ENCODE measurements at places on chromosomes 1 and 21.

DNA sequence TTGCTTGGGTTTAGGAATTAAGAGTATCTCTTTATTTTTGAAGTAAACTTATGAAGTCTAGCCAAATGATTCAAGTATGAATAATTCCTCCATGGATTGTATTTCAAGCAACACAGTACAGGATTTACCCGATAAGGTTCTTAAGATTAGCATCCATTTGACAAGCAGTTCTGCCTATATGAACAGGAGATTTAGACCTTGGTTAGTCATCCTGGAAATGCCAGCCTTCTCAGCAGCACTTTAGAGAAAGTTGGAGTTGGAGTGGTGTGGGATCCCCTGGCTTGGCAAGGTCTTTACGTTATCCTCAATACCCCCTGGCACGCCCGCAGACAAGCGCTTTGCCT is 1.6 kb downstream of the BCAR3 start:
- no peak for DNase-seq

GRCh38 chr21:44549525-44550211 is 1.6 kb downstream of the KRTAP10-2 start:
- peak; percentile 19 for DNase-seq

GRCh38 chr1:233689017-233689747 is 75.3 kb downstream of the KCNK1 start:
- no peak for DNase-seq

GRCh38 chr1:147169840-147170674 is 2.2 kb downstream of the PRKAB2 start:
- DNase-seq, result no peak

- DNase-seq, result no peak
Measured at GRCh38 chr1:175072099-175072951, 4.7 kb downstream of the TNN start.

GRCh38 chr1:15680561-15681348 is 3.4 kb upstream of the PLEKHM2 start:
- DNase-seq, result no peak

GRCh38 chr1:180254854-180255253 is 24.8 kb downstream of the LHX4 start:
- DNase-seq, result no peak

- DNase-seq, result no peak
Measured at GRCh38 chr1:84433258-84434080, 35.2 kb downstream of the DNASE2B start.

DNA sequence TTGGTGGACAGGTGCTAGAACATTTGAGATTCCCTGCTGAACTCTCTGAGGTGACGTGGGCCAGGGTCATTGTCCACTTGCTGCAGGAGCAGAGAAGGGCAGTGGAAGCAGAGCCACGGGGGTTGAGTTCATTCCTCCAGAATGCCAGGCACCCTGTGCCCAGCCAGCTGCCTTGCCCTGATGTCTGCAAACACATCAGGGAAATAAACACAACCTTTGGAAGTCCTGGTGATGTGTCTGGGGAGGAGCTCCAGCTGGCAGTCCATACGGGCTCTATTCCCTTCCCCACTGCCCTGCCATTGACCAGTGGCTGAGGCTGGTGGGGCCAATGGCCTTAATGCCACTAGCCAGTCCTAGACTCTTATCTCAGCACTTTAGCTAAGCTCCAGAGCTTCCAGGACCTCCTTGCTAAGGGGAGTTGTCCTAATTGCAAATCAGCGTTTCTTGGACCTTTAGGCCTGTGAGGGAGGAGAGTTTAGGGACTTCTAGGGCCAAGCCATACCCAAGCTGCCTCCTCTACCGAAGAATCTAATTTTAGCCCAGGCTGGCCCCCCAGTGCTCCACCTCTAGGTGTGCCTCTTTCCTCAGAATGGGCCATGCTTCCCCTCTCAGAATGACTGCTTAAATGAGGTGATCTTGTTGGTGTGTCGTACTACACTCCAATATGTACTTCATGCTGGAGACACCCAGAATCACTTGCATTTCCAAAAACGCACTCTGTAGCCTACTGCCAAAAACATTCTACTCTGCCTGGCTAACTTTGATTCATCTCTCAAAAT is 25.9 kb upstream of the MFSD2A start:
- no peak for DNase-seq

- DNase-seq, result no peak
Measured at GRCh38 chr1:116878804-116879477, 30.8 kb upstream of the PTGFRN start.

GRCh38 chr1:237281481-237281880 is 239.5 kb downstream of the RYR2 start:
- DNase-seq, result no peak

GRCh38 chr1:18761948-18762840 is 97.3 kb downstream of the TAS1R2 start:
- DNase-seq, result no peak

DNA sequence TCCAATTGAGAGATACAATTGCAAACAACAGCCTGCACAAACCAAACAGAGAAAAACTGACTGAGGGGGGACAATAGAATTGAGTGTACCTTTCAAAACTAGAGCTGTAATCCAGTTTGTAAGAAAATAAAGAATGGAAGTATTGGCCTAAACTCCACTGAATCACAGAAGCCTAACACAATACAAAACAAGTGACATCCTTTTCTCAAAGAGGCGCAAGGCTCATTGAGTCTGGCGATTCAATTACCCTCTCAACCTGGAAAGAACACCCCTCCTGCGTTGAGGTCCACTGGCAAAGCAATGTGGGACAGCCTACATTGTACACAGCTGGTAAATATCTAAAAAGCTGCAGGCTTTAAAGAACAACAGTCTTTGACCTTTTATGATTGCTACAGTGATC is 182.6 kb downstream of the DPYD start:
- DNase-seq, result no peak

- DNase-seq, result no peak
Measured at GRCh38 chr1:235357485-235358373, 9.5 kb upstream of the TBCE start.

GRCh38 chr1:53271446-53272090 is 33.2 kb upstream of the MAGOH start:
- DNase-seq, result no peak

DNA sequence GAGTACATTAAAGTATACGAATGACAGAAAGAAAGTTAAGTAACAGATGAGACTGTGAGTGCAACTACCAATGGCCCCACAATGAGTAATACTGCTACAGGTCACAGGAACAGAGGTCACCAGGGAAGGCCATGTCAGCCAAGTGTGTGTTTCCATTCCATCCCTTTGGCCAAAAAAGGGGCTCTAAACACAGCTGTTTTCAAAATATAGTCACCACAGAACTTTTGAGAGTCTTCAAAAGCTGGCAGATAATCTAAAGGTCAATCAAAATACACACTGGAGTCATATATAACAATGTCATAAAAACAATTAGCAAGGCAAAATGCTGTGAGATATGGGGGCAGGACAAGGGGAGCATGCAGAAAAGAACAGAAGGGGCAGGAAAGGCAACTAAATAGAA is 10.2 kb downstream of the USP24 start:
- no peak for DNase-seq

DNA sequence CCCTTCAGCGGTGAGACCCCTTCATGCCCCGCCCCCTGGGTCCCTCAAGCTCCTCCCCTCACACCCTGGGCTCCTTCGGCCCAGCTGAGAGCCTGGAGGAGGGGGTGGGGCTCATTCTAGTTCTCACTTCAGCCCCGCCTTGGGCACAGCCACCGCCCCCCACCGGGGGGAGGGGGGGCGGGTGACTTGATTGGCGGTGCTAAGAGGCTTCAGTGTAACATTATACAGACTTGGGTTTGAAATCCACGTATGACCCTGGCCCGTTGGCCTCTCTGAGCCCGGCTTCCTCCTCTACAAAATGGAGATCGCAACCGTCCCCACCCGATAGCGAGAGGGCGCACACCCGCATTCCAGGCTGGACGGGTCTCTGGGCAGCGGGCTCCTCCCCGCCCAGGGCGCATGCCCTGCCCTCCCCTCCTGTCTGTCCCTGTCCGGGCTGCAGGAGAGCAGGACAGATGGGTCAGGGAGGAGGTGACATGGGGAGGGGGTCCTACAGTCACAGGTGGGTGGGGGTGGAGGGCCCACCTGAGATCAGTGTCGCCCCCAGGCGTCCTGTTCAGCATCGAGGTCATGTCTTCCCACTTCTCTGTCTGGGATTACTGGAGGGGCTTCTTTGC is 5.1 kb downstream of the CLCNKB start:
- DNase-seq, result peak; percentile 57

GRCh38 chr1:63904826-63905225 is 131.0 kb downstream of the ROR1 start:
- DNase-seq, result no peak

- DNase-seq, result no peak
Measured at GRCh38 chr1:8902765-8903164, 24.3 kb upstream of the ENO1 start.

DNA sequence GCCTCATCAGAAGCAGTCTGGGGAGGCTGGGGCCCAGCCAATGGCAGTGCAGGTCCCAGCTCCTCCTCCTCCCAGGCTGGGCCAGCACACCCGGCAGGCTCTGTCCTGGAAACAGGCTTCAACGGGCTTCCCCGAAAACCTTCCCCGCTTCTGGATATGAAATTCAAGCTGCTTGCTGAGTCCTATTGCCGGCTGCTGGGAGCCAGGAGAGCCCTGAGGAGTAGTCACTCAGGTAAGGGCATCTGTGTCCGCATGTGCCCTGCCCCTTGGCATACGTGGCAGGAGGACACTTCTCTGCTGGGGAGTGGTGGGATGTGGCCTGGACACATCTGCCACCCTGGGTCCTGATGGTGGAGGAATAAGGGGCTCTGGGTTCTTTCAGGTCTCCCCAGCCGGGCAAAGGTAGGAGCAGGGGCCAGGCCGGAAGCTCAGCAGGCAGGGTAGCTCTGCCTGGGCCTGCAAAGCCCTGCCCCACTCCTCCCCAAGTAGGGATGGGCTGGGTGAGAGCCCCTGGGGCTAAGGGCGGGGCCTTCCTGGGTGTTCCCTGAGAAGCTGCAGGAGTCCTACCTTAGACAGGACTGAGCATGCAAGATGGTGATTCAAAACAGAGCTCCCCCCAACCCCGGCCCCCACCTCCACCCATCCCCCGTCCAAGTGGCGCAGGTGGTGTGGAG is at the start of gene GJB5:
TSS of gene GJB5 (plus strand) at position 84 of the 674 bp plus-strand sequence. CDS start 2,284 bp downstream, outside the sequence.
- no peak for DNase-seq

GRCh38 chr1:39933956-39934941 is 20.7 kb upstream of the MFSD2A start:
- peak; percentile 60 for DNase-seq

DNA sequence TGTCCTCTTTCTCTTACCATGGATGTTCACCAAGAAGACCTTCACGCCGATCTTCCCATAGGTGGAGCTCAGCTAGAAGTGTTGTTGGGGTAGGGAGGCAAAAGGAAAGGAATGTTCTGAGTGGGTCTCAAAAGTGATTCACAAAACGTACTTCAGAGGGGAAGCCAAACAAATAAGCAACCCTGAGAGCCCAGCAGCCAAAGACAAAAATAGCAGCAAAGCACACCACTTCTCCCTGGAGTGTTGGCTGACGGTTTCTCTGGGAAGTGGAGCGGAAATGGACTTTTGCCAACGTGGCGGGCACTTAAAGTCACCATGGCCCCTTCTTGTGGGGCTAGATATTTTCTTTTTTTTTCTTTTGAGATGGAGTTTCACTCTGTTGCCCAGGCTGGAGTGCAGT is 23.1 kb downstream of the SLC26A9 start:
- no peak for DNase-seq

DNA sequence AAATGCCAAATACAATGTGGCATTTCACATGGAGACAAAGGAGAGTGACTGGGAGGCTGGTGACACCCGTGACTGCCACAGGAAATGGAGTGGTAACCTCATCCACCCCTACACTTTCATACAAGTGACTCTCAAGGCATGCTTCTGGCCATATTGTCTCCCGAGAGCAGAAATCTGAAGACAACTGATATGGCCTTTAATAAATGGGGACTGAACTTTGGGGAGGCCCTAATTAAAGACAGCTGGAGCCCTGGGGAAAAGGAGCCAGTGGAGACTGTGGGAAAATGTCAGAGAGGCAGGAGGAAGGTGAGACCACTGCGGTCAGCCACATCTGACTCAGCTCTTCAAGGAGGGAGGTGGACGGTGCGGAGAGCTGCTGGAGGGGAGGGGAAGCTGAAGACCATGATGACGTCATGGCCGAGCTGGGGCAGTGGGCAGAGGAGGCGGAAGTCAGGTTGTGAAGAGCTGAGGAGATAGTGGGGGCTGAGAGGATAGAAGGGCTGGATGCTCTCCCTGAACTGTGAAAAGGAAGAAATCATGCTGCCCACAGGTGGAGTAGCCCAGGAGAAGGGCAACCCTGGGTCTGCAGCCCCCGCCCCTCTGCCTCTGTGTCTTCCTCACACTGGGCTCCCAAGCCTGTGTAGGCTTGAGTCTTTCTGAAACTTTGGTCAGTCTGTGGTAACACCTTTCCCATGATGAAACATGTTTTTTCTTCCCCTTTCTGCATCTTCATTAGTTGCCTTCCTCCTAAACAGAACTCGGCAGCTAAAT is 14.0 kb upstream of the NCF2 start:
- DNase-seq, result no peak

DNA sequence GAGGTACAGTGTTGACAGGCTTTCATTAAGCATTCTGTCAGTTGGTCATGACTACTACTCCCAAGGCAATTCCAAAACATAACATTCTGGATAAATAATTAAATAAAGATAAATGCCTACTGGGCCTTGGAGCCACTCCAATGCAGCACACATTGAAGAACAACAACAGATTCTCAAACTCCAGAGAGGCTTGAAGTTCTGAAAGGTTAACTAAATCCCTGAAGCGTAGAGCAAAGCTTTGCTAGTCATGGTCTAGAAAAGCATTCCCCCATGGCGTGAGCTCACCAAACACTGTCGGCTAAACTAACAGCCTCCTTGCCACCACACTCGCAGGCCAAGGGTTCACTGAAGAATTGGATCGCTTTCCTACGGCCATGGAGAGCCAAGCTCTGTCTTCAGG is 268.0 kb downstream of the ATG4C start:
- DNase-seq, result no peak

GRCh38 chr1:19045898-19046880 is 89.7 kb upstream of the IFFO2 start:
- no peak for DNase-seq

DNA sequence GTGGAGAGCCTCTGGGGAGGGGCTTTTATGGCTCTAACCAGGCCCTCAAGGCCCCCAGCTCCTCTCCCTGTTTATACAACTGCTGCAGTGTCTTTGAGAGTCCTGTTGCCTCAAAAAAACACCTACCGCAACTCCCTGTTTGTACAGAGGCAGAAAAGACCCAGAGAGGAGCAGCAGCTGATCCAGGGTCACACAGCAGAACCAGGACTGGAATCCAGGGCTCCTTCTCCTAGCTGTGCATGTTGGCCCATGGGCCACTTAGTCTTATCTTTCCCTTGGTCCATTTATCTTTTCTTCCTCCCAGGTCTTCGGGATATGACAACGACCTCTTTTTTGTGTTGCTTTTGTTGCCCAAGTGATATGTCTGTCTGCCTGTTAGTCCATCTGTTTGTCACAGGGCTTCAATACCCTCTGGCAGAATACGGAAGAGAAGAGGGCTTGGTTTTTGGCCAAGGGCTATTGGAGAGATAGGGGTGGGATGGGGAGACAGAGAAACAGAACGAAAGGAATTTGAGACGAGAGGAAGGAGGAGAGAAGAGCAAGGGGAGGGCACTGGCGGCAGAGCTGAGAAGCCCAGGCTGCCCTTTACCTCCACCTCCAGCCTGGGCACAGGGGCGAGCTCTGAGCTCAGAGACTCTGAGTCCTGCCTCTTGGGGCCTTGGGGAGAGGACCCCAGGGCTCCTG is 33.5 kb upstream of the WASF2 start:
- DNase-seq, result no peak

Data from liver (tissue), 10 donors.